MM.1S (cell line): ENCODE measurements at places on chromosomes 6 and 20.

DNA sequence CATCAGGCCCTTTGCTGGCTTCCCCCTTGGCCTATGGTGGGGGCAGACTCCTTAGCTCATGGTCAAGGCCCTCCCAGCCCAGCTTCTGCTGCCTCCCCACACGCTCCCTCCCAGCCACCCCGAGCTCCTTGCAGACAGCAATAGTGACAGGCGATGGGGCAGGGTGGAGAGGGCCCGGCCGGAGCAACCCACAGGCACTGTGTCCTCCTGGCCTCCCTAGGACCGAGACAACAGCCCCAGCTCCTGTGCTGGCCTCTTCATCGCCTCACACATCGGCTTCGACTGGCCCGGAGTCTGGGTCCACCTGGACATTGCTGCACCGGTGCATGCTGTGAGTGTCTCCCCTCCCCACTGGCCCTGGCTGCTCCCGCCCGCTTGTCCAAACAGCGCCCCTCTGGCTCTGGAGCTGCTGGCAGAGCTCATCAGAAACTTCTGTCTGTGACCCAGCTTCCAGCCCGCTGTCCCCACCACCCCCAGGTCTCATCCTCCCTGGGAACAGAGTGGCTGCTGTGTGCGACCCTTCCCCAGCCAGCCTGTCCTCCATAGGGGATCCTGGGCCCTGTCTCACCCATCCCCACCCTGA, 21.8 kb downstream of the NPEPL1 start:
- no peak for DNase-seq

- DNase-seq = no peak
These were observed 18.1 kb downstream of the ENPP1 start for GRCh38 chr6:131825946-131826345.

DNA sequence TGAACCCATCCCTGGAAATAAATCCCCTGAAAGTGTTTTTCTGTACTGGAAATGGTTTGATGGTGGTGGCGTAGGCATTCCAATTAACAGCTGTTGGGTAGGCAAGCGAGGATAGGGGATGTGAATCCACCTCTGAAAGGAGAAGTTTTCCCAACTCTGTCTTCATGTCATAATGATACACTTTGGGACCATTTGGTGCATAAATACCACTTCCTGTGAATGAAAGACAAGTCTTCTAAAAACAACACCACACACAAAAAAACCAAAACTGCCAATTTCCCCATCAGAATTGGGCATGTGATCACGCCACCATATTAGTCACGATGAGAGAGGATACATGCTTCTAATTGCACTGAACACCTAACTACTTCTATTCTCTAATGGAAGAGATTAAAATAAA, 6.4 kb downstream of the VNN2 start:
- DNase-seq = no peak

GRCh38 chr6:101386982-101387381, 6.5 kb upstream of the GRIK2 start:
- DNase-seq = no peak

- no peak for DNase-seq
These were observed 26.1 kb downstream of the MANBAL start for GRCh38 chr20:37315452-37316110.

- no peak for DNase-seq
These were observed 13.1 kb downstream of the NTSR1 start for GRCh38 chr20:62721511-62722370.

DNA sequence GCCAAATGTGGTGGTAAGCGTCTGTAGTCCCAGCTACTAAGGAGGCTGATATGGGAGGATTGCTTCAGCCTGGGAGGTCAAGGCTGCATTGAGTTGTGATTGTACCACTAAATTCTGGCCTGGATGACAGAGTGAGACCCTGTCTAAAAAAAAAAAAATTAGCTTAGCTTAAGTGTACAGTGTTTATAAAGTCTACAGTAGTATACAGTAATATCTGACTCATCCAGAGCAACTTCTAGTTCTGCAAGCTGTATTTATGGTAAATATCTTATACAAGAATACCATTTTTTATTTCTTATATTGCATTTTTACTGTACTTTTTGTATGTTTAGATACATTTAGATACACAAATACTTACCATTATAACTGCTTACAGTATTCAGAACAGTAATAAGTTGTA, 58.1 kb downstream of the UQCC1 start:
- no peak for DNase-seq

DNA sequence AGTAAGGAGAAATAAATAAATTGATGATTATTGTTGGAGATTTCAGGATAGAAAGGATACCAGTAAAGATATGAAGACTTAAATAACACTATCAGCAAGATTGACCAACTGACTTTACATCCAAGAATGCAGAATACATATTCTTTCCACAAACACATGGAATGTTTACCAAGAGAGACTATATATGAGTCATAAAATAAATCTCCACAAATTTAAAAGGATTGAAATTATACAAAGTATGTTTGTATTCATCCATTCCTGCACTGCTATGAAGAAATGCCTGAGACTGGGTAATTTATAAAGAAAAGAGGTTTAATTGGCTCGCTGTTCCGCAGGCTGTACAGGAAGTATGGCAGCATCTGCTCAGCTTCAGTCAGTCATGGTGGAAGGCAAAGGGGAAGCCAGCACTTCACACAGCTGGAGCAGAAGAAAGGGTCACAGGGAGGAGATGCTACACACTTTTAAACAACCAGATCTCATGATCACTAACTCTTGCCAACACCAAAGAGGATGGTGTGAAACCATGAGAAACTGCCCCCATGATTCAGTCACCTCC, 56.7 kb upstream of the TNFRSF21 start:
- no peak for DNase-seq

DNA sequence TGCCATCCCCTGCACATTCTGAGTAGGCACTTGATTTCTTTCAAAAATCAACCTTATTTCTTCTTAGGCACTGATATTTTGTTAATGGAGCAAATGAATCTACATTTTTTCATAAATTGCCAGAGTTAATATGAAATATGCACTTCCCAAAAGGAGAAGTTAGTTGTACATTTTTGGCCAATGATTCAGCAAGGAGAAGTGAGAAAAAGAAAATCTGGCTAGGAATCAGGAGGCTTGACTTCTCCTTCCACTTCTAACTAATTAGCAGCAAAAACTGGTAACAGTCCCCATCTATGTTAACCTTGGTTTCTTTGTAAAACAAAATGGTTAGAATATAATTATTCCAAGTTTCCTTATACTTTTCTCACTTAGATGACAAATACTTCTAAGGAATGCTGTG, 7.0 kb upstream of the DSE start:
- no peak for DNase-seq

DNA sequence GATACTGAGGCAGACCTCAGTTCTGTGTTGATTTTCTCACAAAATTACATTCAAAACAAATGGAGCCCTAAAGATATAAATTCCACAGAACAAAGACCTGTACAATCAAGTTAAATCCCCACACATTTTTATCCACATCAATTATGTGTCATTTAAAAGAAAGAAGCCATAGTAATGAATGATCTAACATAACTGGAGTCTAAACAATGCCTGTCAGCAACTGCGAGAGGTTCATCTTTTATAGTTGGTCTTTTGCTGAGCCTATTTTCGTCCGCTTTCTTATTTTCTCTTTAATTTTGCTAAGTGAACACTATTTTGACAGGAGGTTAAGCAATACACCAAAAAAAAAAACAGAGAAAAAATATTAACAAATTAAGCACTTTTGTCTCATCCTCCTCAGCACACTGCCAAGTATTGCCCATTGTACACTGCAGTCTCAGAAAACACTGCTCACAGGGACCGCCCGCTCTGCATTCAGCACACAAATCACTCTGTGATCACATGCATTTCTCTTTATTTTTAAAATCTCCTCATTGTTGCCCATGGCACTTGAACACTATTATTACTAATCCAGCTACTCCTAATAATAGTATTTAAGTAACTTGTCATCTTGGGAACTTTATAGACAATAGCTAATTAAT, 140.8 kb downstream of the BTBD9 start:
- no peak for DNase-seq
